Hematopoietic multipotent progenitor cell treated with erythropoietin and hydrocortisone succinate and interleukin-3 and kit ligand, for 6 days (in vitro differentiated cells): ENCODE measurements at places on chromosomes 2 and 18.

DNA sequence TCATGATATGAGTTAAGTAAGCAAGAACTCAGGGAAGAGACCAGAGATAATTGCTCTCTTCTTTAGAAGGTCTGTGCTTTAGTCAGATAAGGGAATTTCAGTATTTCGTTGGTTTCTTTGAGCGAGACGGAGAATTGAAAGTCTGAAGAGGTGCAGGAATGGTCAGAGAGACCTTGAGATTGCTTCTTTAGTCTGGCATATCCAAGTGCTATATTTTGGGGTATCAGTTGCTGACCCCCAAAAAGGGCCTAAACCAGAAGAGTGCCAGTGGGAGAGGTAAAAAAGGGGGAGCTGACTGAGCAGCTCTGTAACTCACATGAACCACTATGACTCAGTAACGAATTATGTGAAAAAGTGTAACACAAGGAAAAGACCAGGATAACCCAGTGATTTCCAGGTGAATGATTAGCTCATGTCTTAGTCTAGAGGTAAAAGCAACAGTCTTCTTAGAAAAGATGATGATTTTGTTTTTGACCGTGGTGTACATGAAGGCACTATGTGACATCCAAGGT, 932.9 kb downstream of the TDRD15 start:
- no peak for DNase-seq

- peak; percentile 51 for DNase-seq
Measured at GRCh38 chr18:56637711-56638231, 621 bp downstream of the TXNL1 start.

GRCh38 chr2:201559067-201559710, 84.1 kb downstream of the TMEM237 start:
- DNase-seq, result no peak

DNA sequence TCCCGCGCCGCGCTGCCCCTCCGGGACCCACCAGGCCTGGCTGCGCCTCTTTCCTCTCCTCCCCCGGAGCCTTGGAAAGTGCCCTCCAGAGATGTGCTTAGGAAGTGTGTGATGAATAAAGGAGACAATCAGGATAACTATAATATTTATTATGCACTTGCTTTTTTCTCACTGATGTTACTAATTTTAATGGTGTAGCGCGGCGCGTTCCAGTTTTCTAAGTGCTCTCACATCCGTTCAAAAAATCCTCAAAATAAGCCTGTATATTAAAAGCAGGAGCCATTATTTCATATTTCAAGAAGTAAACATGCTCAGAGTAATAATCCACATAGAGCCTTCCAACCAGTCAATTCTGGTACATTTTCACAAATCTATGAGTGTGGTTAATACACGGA, 941 bp upstream of the MPPE1 start:
- DNase-seq, result peak; percentile 52

DNA sequence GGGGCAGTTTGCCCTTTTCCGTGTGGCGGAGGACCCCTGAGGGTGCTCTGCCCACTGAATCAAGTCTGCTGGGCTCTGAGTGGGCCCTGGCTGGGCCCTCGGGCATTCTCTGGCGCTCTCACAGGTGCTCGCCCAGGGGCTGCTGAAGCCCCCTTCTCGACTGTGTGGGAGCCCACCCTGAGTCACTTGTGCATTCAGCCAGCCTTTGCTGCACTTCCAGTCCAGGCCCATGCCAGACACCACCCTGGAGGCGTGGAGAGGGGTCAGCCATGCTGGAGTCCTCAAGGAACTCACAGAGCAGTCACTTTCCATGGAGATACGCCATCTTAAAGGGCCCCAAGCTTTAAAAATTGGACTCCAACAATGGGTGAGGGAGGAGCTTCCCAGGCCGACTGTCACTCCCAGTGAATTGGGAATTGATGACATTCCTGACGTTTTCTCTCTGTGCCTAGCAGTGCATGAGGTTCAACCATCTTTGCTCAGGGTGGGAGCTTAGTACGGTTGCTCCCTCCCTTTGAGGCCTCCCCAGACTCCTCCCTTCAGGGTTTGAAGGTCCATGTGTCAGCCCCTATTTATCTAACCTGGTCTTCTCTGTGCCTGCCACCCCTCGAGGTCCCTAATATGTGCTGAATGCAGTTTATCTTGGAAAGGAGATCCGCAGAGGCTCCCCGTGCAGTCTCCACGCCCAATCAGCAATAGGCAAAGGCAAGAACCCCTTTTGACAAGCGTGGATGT, 71.8 kb upstream of the HS6ST1 start:
- DNase-seq, result no peak

- no peak for DNase-seq
Measured at GRCh38 chr2:72082021-72082601, 65.6 kb downstream of the CYP26B1 start.

- no peak for DNase-seq
Measured at GRCh38 chr2:116095636-116096035, 1653.2 kb downstream of the DPP10 start.

DNA sequence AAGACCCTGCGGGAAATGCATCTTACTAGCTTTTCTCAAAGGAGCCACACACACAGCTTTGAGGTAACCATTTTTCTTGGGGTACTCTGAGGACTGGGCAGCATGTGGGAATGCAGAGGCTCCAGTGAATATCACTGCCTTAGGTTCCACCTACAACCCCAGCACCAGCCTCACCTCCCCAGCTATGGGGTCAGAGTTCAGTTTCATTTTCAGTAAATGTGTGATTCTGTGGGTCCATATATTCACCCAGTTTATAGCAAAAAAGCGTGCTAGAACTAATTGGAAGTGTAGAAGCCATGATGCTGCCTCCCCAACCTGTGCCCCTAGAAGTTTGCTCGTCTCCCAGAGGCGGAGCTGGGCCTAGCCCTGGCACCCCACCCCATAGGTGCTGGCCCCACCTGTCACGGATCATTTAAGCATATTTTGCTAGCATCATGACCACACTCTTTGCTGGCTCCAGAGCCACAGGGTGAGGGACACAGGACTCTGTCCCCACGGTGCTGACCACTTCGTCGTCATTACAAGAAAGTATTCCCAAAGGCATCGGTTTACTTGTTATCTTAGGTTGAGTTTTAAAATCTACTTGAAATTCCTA, 57.7 kb downstream of the SH3RF3 start:
- DNase-seq, result no peak

GRCh38 chr2:187878112-187878511, 323.9 kb upstream of the TFPI start:
- DNase-seq, result no peak
